ENCODE measurements at places on chromosomes 4 and X. TPM values are rescaled to one million over a fixed set of nuclear protein-coding genes. Genes with fewer than 3 reads are reported as not detected.

The VSIG4 gene
- polyA plus RNA-seq, result not detected

The DGKK gene
- polyA plus RNA-seq, result not detected

The KDM5C gene
- 75.8 TPM for polyA plus RNA-seq

The PAGE2 gene
- not detected for polyA plus RNA-seq

The SGCB gene
- 18.3 TPM for polyA plus RNA-seq

The ASB9 gene
- 0.15 TPM for polyA plus RNA-seq

The DMRTC1 gene
- not detected for polyA plus RNA-seq

The UGT2A1 gene
- polyA plus RNA-seq, result not detected

The RPS6KA6 gene
- polyA plus RNA-seq, result 2.6 TPM

The PLP1 gene
- 0.62 TPM for polyA plus RNA-seq

The UBA6 gene
- 26.8 TPM for polyA plus RNA-seq

The RASL11B gene
- 0.26 TPM for polyA plus RNA-seq

The NUDT11 gene
- polyA plus RNA-seq, result 12.6 TPM

The SMARCA1 gene
- 32.8 TPM for polyA plus RNA-seq

The IL2 gene
- polyA plus RNA-seq, result not detected

The CCNB3 gene
- 0.09 TPM for polyA plus RNA-seq

The F8A2 gene
- polyA plus RNA-seq, result not detected

Data from IMR-90 (cell line).